Left ventricle myocardium inferior (tissue), 1 donor: ENCODE measurements at places on chromosomes 7 and 10.

- peaks cover 7% of the 10 kb centered on the region for H3K36me3 ChIP-seq
- no peak for DNase-seq
- no peaks in the 10 kb centered on the region for H3K27me3 ChIP-seq
- H3K4me3 ChIP-seq = no peak overlapping the region
- no peak overlapping the region for H3K27ac ChIP-seq
Measured at GRCh38 chr10:132360766-132361447, 28.9 kb downstream of the LRRC27 start.

DNA sequence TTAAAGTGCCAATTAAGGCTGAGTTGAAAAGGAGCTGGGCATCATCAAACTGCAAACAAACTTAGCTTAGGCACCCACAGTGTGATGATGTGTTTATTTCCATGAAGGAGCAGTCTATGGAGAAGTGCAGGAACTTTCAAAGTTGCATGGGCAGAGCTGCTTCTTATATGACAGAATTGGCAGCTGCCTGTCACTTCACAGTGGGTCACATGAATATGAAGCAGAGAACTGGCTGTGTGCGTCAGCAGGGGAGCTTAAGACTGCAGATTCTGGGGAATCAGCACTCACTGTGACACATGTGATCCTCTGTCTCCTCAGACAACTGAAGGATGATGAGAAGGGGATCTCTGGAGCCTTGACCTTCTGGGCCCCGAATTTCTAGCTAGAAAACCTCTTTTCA lies 36.6 kb downstream of the RBM28 start:
- H3K27ac ChIP-seq = no peak overlapping the region
- H3K4me1 ChIP-seq = peaks cover 7% of the 10 kb centered on the region
- H3K36me3 ChIP-seq = peaks cover 89% of the 10 kb centered on the region
- DNase-seq = no peak
- H3K27me3 ChIP-seq = no peaks in the 10 kb centered on the region

DNA sequence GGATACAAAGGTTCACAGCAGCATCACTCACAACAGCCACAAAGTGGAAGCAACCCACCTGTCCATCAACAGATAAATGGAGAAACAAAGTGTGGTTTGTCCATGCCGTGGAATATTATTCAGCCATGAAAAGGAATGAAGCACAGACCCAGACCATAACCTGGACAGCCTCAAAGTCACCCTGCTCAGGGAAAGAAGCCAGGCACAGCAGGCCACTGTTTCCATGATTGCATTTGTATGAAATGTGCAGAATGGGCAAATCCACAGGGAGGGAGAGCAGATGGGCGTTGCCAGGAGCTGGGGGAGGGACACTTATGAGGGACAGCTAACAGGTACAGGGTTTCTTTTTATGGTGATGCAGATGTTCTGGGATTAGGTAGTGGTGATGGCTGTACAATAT lies 30.3 kb downstream of the FOXL3 start:
- H3K36me3 ChIP-seq = no peaks in the 10 kb centered on the region
- H3K4me3 ChIP-seq = no peak overlapping the region
- peaks cover 51% of the 10 kb centered on the region for H3K27me3 ChIP-seq
- DNase-seq = no peak

GRCh38 chr10:5538892-5539651 lies 14.3 kb downstream of the CALML3 start:
- DNase-seq = no peak
- H3K27me3 ChIP-seq = no peaks in the 10 kb centered on the region
- no peak overlapping the region for H3K4me3 ChIP-seq
- H3K4me1 ChIP-seq = peaks cover 10% of the 10 kb centered on the region
- no peaks in the 10 kb centered on the region for H3K36me3 ChIP-seq
- no peak overlapping the region for H3K27ac ChIP-seq

GRCh38 chr10:14703631-14704001 lies 71.1 kb downstream of the FAM107B start:
- DNase-seq = no peak
- no peaks in the 10 kb centered on the region for H3K27me3 ChIP-seq

GRCh38 chr7:104956753-104957450 lies 57.1 kb upstream of the KMT2E start:
- H3K27me3 ChIP-seq = no peaks in the 10 kb centered on the region
- H3K4me3 ChIP-seq = no peak overlapping the region
- no peak overlapping the region for H3K27ac ChIP-seq
- DNase-seq = no peak

- peak within 1 kb of the TSS; percentile 68 for H3K4me3 ChIP-seq
- H3K27ac ChIP-seq = no peak within 1 kb of the TSS
- no peaks in the 10 kb centered on the region for H3K36me3 ChIP-seq
Measured at GRCh38 chr7:128361411-128362379, at the start of gene PRRT4. Gene PRRT4, minus strand, starts transcription at chr7:128361690.

DNA sequence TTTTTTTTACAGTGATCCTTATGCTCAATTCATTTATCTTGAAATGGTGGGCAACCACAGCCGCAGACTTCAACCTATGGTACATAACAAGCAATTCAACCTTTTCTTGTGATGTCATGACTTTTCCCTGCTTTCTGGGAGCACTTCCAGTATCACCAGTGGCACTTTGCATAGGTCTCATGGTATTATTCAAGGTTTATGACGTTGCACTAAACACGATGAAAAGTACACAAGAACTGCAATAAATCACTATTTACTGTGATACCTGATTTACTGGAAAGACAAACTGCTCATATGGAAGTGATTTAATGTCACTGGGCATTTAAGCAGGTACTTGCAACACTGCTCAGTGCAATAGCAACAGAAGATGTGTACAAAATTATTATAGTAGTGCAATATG lies 251.7 kb upstream of the CXCL12 start:
- no peak overlapping the region for H3K27ac ChIP-seq
- no peaks in the 10 kb centered on the region for H3K4me1 ChIP-seq
- no peak overlapping the region for H3K4me3 ChIP-seq
- peaks cover 14% of the 10 kb centered on the region for H3K27me3 ChIP-seq
- DNase-seq = no peak

- H3K4me1 ChIP-seq = no peaks in the 10 kb centered on the region
- H3K27ac ChIP-seq = no peak overlapping the region
- no peak for DNase-seq
- H3K36me3 ChIP-seq = no peaks in the 10 kb centered on the region
Measured at GRCh38 chr7:80386686-80387085, 125.2 kb downstream of the GNAT3 start.

DNA sequence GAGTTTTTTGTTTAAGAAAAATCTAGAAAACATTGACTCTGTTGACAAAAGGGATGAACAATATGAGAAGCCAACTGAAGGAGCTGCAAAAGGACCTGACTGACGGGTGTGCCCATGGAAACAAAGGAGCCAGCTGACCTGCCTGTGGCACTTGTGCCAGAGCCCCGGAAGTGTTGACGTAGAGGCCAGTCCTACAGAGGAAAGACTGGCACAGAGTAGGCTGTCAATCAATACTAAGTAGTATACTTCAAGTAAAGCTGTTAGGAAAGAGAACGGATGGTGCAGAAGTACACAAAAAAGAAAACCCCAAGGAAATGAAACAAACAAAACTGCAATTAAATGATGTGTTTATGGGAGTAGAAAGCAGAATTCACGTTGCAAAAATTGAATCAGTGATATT lies 19.0 kb upstream of the ABI1 start:
- H3K36me3 ChIP-seq = no peaks in the 10 kb centered on the region
- DNase-seq = no peak
- H3K4me3 ChIP-seq = no peak overlapping the region

GRCh38 chr10:45375716-45376231 lies 1.8 kb downstream of the ALOX5 start:
- peaks cover 90% of the 10 kb centered on the region for H3K27me3 ChIP-seq
- H3K4me3 ChIP-seq = no peak overlapping the region
- no peak overlapping the region for H3K27ac ChIP-seq
- no peaks in the 10 kb centered on the region for H3K36me3 ChIP-seq
- DNase-seq = no peak
- peaks cover 21% of the 10 kb centered on the region for H3K4me1 ChIP-seq

DNA sequence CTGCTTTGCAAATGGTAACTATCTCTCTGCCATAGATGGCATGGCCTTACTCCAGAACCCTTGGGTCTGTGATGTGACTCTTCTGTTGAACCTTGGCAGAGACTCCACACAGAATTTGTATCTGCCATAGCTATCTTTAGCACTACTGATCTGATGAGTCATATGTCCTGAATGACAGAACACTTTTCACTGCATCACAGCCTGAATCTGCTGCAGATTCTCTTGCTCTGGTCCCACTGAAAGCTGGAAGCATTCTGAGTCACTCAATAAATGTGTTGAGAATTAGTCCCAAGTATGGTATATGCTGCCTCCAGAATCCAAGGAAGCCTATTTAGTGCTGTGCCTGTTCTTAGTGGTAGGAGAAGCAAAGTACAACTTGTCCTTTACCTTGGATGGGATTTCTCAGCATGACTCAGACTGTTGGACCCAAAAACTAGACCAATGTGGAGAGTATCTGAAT lies 39.5 kb upstream of the ANKRD1 start:
- DNase-seq = no peak
- H3K27me3 ChIP-seq = no peaks in the 10 kb centered on the region
- no peak overlapping the region for H3K4me3 ChIP-seq
- H3K4me1 ChIP-seq = peaks cover 28% of the 10 kb centered on the region

DNA sequence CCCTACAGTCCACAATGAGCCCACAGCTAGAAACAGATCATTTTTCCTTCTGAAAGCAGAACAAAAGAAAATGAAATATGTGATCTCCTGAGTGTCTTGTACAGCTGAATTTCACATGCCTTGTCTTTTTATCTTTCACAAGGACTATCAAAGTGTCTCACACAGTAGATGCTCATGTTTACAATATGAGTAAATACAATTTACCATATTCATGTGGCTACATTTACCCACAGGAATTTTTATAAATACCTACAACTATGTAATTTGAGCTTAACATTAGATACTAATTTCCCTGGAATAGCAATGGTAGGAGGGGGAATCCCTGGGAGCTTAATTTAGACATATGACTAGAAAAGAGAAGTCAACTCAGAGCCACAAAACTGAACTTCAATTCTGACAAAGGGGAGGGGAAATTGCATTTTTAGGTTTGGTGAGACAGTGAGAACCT lies 186.2 kb downstream of the MACC1 start:
- H3K27me3 ChIP-seq = no peaks in the 10 kb centered on the region
- no peak overlapping the region for H3K27ac ChIP-seq
- no peaks in the 10 kb centered on the region for H3K4me1 ChIP-seq

DNA sequence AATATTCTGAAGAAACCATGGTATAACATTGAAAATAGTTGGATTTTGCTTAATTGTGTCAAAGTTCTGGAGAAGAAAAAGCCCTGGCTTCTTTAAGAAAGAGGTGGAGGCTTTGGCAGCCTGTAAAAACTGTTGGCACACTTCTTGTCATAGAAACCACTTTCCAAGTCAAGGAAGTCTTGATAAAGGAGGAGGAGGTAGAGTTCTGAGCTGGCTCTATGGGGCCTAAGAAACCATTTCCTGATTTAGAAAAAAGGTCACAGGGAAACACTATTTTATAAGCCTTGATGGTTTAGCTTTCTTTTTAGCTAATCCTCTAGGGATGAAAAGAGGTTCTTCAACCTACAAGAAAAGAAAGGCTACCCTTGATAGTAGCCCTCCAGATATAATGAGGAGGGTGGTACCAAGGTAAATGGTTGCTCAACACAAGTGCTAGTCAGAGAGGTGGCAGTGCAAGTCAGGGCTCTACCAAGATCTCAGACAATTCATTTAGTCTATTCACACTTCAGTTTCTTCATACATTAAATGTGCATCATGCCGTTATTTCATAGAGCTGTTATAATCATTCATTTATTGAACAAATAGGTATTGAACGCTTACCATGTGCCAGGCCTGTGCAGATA lies 346.9 kb downstream of the RNLS start:
- H3K4me1 ChIP-seq = peaks cover 64% of the 10 kb centered on the region
- H3K27ac ChIP-seq = peak overlapping the region; percentile 65
- no peak overlapping the region for H3K4me3 ChIP-seq
- H3K27me3 ChIP-seq = no peaks in the 10 kb centered on the region
